ENCODE measurements at places on chromosomes 1 and 21. TPM values are rescaled to one million over a fixed set of nuclear protein-coding genes. Genes with fewer than 3 reads are reported as not detected.

Gene KNCN
- not detected for total RNA-seq

Gene ADORA3
- not detected for total RNA-seq

Gene KISS1
- total RNA-seq, result not detected

Gene LPAR3
- 46.8 TPM for total RNA-seq

Gene GPR161
- total RNA-seq, result 5.8 TPM

Gene SLAMF7
- 4.6 TPM for total RNA-seq
